ENCODE measurements at places on chromosomes 4 and X. TPM values are rescaled to one million over a fixed set of nuclear protein-coding genes. Genes with fewer than 3 reads are reported as not detected.

NAP1L3 gene
- total RNA-seq: 12.4 TPM

AFF2 gene
- total RNA-seq: 6.6 TPM

TMEM47 gene
- total RNA-seq: 25.3 TPM

SCML2 gene
- total RNA-seq: 1.5 TPM
